ENCODE measurements at places on chromosomes 5 and 9.

- no peak for DNase-seq
Observed at GRCh38 chr5:126723643-126724042, 53.3 kb upstream of the LMNB1 start.

DNA sequence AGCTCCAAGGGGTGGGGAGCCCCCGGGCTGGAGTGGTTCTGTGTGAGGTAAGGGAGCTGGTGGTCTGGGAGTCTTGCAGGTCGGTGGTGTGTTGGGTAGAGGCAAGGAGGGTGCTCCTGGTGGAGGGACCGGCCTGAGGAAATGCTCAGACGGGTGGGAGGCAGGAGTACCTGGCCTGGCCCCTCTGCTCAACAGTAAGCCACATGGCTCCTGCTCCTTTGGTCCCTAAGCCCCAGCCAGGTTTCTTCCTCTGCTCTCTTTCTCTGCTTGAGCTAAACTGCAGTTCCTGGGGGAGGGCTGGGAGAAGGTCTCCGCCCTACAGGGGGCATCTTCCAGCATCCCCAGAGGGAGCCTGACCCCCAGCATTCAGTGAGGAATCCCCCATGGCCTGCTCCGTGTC lies 17.2 kb downstream of the TSPAN17 start:
- no peak for DNase-seq

GRCh38 chr9:28001096-28001495 lies 427.8 kb upstream of the C9orf72 start:
- no peak for DNase-seq

- no peak for DNase-seq
Observed at GRCh38 chr5:111384220-111384619, 128.1 kb downstream of the STARD4 start.

GRCh38 chr9:129635099-129636065 lies 6.6 kb downstream of the ASB6 start:
- no peak for DNase-seq
